ENCODE measurements at places on chromosomes 7 and 10.

DNA sequence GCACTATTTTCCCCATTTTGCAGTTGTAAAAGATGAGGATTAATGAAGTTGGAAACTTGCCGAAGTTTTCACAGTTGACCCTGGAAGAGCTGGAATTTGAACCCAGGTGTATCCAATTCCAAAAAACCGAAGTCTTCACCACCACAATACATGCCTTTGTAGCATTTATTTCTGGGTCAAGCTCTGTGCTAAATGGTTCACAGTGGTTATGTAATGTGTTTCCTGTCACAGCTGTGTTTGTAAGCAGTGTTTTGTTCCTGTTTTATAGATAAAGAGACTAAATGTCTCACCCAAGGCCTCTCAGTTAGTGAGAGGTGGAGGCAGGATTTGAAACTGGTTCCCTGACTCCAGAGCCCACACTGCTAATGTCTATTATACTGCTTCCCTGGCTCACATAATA, 17.6 kb downstream of the SFTPA2 start:
- DNase-seq = no peak

DNA sequence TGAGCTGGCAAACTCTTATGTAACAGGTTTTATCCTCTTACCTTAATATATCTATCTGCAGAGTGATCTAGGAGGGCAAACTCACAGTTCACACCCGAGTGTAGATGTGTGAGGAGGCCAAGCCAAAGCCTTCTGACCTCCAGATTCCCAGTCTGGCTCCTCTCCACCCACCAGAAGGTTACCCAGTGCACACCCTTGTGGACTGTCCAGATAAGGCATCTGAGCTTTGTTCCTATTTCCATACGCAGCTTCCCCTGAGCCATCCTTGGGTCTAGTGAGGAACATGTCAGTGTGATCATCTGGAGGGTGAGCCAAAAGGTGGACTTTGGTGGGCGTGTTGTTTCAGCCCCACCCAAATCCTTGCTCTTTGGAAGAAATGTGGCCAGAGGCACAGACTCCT, 203.0 kb upstream of the MEOX2 start:
- DNase-seq = no peak

DNA sequence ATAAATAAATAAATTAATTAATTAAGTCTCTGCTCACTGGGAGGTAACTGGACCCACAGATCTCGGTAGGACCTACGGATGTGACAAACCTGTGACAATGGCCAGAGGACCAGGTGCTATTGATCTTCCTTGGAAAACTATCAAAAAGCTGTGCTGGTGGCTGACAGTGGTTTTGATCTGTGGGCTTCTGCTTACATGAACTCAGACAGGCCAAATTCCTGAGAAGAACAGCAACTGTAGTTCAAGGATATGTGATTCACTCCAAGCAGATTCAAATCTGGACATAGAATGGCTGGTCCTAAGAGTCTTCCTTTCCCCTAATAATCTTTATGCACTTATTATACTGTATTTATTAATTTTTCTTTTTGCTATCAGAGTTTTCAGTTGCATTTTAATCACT, 80.0 kb downstream of the ATXN7L1 start:
- no peak for DNase-seq

GRCh38 chr7:40493609-40494051, 358.8 kb downstream of the SUGCT start:
- DNase-seq = no peak

DNA sequence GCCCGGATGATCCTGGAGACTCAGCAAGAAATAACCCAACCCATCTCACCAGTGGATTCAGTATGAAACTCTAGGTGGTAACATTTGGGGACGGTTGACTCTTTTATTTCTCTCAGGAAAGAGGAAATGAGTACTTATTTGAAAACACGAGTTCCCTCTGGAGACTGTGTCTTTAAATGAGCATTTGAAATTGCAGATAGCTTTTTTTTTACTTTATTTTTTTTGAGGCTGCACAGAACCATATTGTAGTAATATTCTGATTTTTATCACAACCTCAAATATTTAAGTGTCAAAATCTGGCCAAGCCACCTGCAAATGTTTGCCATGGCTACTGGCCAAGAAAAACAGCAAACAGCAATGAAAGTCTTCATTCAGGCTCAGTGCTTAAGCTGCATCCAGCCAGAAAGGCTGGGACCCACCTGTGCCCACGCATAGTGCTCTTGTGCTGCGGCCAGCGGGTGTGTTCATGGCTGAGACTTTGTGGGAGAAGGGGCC, 160.8 kb downstream of the CREB5 start:
- peak; percentile 81 for DNase-seq

GRCh38 chr7:15104411-15105092, 202.0 kb upstream of the DGKB start:
- no peak for DNase-seq

DNA sequence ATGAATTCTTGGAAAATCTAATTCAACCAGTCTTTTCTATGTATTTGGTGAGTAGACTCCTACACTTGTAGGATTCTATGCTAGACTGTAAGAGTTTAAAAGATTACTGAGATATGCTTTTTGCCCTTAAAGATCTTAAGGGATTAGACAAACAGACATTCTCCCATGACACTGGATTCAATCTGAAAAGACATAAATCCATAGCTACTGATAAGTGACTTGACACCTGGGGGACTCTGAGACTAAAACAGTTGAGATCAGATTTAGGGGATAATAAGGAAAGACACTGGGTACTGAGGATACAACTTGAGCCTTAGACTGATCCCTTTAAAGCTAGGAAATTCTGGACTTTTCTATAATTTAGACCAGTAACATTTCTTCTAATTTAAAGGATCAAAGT, 1233.4 kb downstream of the XPNPEP1 start:
- no peak for DNase-seq

GRCh38 chr7:40310258-40310657, 175.5 kb downstream of the SUGCT start:
- DNase-seq = no peak

DNA sequence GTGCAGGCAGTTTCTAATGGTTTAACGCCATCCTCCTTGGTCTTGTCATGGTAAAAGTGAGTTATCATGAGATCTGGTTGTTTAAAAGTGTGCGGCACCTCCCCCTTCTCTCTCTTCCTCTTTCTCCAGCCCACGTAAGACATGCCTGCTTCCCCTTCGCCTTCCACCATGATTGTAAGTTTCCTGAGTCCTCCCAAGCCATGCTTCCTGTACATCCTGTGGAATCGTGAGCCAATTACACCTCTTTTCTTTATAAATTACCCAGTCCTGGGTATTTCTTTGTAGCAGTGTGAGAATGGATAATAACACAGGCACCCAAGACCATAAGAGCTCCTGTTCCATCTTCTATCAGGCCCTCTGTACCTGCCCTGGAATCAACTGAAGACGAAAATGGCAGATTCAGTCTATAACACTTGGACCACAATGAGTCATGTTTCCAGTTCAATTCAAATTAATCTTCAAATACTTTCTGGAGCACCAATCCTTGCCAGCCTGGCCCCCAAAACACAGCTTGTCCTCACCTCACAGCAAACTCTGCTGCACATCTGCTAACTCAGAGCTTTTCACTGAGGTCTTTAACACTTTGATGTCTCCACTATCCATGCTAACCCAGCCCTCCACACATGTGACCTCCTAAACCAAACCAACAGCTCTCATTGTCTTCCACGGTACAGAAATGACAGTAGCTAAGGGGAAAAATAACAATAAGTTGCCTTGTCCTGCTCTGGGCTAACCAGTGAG, 73.2 kb downstream of the SFMBT2 start:
- DNase-seq = no peak

DNA sequence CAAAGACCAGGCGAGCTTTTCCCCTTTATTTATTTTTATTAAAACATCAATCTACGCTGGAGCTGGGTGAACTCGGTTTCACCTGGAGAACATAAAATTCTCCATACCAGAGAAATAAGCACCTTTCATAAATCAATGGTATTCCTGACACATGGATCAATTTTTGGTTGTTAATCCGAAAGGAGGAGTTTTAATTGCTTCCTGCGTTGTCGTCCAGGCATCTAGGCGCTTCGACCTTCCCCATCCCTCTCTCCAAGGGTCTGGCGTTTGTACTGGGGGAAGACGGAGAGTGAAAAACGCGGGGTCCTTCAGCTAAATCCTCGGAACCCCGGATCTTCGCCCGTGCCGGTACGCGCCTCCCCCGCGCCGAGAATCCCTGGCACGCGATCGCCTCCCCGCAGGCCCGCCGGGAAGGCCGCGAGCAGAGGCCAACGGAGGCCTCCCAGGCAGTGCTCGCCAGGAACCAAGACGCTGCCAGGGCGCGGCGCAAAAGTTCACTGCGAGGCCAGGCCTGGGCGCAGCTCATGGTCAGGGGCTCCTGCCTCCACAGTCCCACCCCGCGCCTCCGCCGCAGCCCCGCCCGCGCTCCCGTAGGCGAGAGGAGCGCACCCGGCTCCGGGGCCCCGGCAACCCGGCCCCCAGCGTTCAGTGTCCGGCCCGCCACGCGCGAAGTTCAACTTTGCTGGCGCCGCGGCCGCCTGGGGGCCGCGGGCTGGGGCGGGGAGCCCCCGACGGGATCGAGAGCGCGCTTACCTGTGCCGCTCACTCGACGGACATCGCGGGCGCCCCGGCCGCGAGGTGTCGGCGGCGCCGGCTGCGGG, 8.3 kb upstream of the EBF3 start:
- no peak for DNase-seq

- DNase-seq = no peak
These were observed 23.0 kb downstream of the DBF4 start for GRCh38 chr7:87899255-87899654.

DNA sequence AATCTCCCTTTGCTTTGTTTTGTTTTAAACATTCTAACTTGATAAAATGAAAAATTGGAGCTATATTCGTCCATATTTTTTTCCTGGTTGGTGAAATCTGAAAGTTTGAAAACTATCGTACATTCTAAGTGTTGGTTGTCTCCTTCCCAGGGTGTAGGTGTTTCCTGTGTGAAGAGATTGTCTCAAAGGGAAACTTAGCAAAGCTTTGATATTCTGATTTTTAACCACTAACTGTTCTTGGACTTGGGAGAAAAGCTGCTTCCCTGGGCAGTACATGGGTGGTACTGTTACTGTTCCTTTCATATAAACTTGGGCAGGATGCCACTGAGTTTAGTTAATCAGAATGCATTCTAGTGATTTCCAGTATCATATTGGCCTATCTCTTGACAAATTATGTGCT, 253.5 kb upstream of the LRGUK start:
- DNase-seq = no peak

DNA sequence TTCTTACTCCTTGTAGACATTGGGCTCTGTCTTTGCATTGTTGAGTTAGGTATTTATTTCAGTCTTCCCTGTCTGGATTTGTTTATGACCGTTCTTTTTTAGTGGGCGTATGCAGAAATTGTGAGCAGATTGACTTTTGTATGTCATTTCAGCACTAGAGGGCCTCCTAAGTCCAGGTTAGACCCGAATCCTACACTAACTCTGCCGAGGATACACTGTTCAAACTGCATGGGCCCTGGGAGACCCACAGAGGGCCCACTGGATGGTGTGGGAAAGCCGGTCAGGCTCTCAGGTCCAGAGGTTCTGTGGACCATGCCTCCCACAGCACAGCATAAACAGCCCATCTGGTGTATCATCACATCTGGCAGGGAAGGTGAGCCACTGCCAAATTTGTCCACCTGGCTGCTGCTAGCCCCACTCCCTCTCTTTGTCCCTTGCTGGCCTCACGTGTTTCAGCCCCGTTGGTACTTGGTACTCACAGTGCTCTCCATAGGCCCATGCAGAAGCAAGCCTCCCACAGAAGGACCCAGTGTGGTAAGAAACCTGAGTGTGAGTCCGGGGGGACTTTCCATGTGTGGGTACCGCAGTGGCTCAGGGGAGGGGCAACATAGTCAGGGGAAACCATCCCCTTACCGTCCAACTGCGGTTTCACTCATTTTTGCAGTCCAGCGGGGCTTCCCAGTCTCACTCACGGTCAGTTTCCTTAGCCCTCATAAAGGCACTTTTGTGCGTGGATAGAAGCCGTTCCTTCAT, 112.8 kb downstream of the APBB1IP start:
- DNase-seq = no peak

GRCh38 chr7:75725306-75725705, 13.4 kb downstream of the HIP1 start:
- no peak for DNase-seq

GRCh38 chr7:48691788-48692187, 232.6 kb upstream of the CDC14C start:
- DNase-seq = no peak

DNA sequence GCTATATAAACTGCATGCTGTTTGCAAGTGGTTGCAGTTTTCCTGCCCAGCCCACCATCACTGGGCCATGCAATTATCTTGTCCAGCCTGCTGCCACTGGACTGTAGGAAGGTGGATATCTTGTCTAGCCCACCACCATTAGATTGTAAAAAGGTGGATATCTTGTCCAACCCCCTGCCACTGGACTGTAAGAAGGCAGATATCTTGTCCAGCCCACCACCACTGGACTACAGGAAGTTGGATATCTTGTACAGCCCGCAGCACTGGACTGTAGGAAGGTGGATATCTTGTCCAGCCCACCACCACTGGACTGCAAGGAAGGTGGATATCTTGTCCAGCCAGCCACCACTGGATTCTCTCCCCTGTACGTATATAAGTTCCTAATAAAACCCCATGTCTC, 69.8 kb downstream of the SKAP2 start:
- DNase-seq = no peak

DNA sequence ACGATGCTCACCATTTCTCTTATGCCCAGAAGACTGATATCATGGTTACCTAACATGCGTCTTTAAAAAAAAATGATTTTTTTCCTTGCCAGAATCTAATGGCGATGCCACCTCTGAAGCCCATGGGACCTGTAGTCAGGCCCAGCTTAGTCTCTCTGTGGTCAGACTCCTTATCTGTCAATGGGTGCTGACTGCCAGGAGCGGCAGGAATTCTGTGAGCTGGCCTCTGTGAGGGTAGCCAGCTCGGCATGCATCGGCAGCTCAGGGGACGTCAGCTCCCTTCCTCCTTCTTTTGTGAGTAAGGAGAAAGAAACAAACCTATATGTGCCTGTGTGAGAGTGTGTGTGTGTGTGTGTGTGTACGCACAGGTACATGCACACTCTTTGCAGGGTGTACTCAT, 49.9 kb upstream of the ZRANB1 start:
- DNase-seq = no peak

DNA sequence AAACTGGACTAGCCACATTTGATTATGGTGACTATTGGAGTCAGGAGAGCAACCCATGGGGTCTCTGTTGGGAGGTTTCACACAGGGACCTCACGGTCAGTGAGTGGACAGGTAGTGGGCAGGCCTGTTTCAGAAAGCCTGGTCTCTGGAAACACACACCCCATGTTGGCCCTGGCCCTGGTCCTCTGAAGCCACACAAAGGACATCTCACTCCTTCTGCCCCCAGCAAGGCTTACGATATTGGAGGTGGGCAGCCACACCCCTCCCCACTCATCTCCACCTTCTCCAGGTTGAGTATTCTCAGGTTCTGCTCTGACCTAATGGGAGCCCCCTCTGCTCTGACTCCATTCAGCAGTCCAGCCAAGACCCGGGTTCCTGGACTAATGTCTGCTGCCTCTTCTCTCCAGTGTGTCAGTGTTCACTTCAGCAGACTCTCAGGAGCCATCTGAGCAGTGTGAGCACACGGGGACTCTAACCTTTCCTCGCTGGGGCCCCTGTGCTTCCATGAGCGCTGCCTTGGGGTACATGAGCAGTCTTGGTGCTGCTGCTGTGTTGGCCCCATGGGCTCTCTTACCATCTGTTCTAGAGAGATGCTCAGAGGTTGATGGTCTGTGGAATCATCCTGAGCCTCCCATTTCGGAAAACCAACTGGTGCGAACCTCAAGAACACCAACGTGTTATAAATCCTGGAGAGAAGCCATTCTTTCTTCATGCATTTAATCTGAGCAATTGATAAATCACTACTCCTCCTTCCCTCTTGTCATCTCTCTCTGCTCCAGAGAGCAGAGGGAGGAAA, 748.6 kb downstream of the GRID1 start:
- DNase-seq = no peak

GRCh38 chr10:79944428-79945395, 4.2 kb downstream of the SFTPD start:
- DNase-seq = no peak
